ENCODE measurements at places on chromosomes 6 and 20.

GRCh38 chr20:57753332-57754164, 43.7 kb upstream of the PMEPA1 start:
- DNase-seq = no peak

GRCh38 chr20:971346-971745, 30.8 kb downstream of the RSPO4 start:
- DNase-seq = no peak

DNA sequence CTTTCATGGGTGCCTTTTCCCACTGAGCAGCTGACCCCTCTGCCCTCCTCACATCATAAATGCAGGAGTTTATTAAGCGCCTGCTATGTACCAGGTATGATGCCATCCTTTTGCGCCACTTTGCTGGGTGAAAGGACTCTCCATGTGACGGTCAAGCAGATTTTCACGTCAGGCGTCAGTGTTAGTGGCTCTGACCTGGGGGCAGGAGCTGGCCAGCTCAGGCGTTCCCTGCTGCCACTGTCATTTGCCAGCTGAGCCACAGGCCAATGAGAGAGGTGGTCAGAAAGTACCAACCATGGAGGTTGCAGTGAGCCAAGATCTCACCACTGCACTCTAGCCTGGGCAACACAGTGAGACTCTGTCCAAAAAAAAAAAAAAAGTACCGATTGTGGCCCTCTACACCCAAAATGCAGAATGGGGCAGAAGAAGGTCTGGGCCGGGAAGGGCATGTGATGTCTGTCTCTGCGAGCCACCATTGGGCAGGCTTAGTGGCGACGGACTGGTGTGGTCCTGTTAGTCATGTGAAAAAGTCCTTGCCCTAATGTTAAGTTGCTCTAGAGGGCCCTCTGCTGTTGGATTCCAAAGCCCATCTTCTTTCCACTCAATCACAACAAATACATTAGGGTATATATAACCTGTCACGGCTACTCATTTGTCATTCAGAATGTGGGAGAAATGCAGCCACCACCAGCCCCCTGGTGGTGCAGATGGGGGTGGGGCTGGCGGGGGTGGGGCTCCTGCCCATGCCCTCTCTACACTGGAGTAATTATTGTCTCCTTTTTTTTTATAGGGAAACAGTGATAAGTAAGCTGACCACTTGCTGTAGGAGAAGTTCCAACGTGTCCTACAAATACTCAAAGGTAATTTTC, 18.4 kb upstream of the SLC22A1 start:
- no peak for DNase-seq

DNA sequence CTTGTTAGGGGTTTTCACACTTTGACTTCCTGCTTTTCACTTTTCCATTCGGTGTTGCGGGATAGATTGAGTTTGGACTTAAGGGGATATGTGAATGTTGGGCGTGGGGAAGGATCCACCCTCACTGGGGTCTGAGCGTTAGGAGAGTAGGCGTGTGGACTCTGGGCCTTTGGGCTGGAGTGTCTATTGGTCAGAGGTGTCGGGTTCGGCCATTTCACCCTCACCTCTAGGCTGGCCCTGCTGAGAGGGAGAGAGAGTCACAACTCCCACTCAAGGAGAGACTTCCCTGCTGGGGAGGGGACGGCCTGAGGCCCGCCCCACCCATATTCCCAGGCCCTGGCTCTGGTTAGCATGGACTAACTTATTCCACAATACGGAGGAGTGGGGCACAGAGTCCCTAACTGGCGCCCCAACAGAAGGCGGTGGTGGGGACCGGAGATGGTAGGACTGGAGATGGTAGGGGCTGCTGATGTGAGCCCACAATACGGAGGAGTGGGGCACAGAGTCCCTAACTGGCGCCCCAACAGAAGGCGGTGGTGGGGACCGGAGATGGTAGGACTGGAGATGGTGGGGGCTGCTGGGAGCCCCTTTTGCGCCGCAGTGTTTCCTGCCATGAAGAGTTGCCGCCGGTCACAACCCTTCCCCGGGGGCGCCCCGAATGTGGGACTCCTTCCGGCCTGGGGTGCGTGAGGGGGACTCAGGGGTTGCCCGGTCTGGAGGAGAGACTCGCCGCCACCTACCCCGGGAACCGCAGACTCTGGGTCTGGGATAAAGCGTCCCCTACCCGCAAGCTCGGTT, 1.4 kb upstream of the PTPRA start:
- DNase-seq = no peak

DNA sequence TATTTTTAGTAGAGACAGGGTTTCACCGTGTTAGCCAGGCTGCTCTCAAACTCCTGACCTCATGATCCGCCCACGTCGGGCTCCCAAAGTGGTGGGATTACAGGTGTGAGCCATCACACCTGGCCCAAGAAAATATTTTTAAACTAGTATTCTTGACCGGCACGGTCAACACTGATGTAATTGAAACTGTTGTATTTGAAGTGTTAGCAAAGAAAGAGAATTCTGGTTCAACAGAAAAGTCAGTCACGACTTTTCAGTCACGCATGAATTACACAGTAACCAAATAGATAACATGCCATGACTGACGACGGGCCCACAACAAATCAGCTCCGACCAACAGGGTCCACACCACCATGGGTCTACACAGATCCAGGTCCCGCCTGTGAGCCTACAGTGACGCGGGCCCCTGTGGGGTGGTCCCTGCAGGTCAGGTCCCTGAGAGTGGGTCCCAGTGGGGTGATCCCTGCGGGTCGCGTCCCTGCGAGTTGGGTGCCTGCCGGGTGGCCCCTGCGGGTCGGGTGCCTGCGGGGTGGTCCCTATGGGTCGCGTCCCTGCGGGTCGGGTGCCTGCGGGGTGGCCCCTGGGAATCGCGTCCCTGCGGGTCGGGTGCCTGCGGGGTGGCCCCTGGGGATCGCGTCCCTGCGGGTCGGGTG, 1.0 kb downstream of the GMEB2 start:
- DNase-seq = peak; percentile 47

GRCh38 chr20:17542993-17543412, 11.8 kb upstream of the BFSP1 start:
- peak; percentile 47 for DNase-seq

GRCh38 chr20:63027221-63027921, 20.6 kb upstream of the BHLHE23 start:
- peak; percentile 6 for DNase-seq

DNA sequence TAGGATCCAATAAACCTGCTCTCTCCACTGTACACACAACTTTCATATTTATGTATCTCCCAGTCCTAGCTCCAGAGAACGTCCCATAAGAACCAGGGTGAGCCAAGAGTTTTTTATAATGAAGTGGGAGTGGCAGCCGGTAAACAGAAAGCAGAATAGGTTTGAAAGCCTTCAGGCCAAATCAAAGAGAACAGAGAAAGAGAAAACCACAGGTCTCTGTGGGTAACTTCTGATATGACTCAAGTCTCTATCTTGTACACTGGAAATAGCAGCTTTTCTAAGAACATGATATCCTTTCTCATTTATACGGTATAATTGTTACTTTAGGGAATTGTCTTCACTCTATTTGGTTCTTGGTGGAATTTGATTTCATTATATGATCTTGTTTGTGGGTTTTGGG, 273.6 kb downstream of the PACRG start:
- DNase-seq = no peak

- DNase-seq = no peak
These were observed 221.3 kb upstream of the CST7 start for GRCh38 chr20:24727795-24728194.

- no peak for DNase-seq
These were observed 11.9 kb upstream of the RBBP8NL start for GRCh38 chr20:62439218-62439617.

GRCh38 chr20:41373251-41373783, 6.7 kb upstream of the EMILIN3 start:
- DNase-seq = no peak

DNA sequence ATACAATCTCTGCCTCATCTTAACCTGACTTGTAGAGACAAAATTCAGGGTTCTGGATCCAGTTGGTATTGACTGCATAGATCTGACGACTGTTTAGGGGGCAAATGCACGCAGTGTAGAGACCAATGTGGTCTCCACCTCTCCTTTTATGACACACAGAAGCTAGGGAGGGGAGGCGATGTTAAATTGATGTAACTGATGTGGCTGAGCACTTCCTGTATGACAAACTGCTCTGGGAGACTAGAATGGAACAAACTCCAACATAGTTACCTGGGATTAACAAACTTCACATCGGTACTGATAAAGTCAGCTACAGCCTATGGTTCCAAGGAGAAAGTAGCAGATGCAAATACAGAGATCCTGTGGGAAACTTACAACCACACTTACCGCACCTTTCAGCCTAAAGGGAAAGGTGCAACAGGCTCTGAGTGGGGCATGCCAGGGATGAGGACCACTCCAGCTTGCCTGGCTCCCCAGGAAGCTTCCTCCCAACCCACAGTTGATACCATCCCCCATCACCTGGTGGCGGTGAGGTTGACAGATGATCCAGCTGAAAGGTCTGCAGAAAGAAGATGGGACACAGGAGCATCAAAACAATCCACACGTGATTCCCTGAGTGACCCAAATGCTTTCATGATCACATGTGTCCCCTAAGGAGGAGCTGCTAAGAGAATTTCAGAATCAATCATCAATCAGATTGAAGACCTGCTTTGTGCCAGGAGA, 60.6 kb upstream of the MRPS10 start:
- DNase-seq = no peak

DNA sequence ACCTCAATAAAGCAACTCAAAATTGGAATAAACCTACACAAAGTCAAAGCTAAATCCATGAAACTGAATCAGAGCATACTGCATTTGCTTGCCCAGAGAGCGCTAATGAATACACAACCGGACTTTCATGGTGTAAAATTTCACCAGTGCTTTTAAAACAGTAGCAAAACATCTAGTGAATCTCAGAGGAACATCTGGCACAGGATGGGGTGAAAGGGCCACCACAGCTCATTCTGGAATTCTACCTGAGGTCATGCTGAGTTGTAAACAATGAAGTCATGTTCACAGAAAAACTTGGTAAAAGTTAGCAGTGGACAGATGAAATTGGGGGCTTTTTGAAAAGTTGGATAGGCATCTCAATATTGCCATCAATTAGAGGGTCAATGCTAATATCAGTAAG, 125.6 kb upstream of the STXBP5 start:
- DNase-seq = no peak

DNA sequence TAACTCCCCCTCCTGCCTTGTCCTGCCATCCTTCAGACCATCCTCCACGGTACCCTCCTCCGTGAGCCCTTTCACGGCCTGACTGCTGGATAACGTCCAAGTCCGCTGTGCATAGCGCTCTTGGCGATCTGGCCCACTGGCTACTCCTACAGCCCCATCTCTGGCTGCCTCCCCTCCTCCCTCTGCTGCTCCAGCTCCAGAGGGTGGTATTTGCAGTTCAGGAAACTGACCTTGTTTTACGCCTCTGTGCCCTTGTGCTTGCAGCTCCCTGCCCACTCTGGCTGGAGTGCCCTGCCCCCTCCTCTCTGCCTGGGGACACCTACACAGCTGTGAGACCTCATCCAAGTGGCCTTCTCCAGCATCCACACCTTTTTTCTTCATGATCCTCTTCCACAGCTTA, 6.5 kb upstream of the RREB1 start:
- no peak for DNase-seq

DNA sequence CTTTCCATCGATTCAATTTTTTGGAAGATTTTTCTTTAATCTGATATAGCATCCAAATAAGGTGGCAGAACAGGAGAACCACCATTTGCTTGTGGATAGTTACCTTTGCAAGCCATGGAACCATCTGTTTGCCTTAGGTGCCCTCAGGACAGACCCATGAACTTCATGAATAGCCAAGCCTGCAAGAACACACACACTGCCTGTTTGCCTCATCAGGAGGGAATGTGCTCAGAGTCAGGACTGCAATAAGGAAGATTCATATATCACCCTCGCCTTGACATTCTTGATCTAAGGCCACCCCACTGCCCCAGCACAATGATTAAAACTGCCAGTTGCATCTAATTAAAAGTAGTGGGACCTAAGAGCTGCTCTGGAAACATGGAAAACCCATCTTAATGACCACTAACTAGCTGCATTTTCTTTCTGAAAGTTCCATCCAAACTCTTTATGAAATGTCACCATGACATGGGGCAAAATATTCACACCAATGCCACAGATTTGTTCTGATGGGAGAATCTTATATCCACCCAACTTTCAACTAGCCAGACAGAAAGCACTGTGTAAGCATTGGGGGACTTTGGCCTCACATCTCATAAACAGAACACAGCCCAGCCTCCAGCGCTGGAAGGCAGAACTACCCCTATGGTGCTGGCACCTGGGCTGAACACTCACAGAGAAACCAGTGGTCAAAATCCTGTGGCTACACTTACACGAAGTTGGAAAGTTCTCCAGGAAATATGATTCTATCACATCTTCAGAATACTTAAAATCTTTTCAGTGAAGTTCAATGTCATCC, 48.3 kb downstream of the TBXT start:
- DNase-seq = no peak

DNA sequence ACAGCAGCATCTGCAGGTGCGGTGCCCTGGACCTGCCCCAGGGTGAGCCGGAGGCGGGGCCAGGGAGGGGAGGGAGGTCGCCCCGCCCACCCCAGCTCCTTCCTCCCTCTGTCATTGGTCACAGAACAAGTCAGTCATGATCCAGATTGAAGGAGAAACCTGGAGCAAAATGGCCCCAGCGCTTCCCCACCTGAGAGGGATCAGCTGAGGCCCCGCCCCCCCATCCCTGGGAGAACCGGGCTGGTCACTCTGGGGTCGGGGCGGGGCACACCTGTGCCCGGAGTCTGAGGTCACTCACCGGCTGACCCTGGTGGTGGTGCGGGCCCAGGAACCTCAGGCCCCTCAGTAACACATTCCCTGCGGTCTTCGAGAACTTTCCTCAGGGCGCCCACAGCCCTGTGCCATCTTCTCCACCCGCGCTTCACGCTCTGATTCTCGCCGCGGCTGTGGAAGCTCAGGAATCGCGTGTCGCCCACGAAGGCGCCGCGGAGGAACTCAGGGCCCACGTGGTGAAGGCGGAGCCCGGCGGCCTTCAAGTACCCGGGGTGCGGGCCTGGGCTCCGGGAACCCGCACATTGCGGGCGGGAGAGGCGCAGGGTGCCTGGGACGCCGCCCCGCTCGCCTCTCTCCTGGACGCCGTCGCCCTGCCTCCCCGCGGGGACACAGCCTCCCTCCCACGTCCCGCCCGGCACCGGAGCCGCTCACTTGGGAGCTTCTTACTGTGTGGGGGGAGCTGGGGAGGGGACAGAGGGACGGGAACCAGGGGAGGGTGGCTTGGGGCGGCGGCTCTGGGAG, 36.4 kb upstream of the HLA-C start:
- no peak for DNase-seq

Measured in right hindlimb (tissue), 1 donor.